ENCODE measurements at places on chromosomes 6 and 20.

- no peak for DNase-seq
Measured at GRCh38 chr20:40607927-40608326, 81.1 kb downstream of the MAFB start.

DNA sequence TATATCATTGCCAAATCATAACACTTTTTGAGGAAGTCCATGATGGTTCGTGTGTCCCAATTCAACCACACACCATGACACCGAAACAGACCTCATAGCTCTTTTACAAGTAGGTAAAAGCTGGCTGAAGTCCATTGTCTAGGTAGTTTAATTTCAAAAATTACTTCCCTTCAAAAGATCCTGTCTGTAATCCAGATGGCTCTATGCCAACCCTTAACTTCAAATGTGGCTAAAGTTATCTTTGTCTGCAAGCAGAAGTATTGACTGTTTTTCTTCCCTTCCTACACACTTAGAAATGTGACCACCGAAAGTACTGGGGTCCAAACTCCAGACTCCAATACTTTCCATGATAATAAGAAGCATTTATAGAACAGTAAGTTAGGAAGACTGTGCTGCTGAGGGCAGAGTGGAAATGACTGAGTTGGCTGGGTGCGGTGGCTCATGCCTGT lies 8.3 kb upstream of the TIAM2 start:
- DNase-seq, result no peak

GRCh38 chr20:33917831-33918525 lies 75.7 kb upstream of the RALY start:
- DNase-seq, result no peak

- DNase-seq, result no peak
Measured at GRCh38 chr6:39818695-39819094, 26.5 kb downstream of the DAAM2 start.

DNA sequence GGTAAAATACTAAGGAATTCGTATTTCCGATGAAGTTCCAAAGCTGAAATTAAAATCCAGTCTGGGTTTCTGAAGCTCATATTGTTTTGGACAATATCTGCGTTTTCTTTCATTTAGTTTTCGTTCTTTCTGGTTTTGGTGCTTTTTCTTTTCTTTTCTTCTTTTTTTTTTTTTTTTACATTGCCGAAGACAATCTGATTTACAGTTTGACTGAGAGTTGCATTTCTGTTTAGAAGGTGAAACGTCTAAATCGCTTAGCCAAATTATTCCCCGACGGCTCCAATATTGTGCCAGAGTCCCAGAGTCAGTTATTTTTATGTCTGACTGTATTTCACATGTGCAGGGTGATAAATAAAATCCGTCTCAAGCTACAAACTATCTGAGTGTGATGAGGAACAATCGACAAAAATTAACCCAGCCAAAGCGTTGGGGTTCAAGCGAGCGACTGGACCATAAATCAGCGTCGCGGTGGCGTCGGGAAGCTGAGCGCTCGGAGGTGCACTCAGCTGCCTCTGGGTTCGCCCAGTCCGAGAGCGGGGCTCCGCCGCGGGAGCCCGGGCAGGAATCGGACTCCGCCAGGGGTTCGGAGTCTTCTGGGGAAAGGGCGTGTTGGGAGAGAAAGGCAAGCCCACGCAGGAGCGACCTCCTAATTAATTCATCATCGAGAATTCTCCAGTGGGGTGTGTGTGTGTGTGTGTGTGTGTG lies 8.2 kb upstream of the TBX18 start:
- peak; percentile 58 for DNase-seq

GRCh38 chr20:63265891-63266515 lies 6.6 kb upstream of the ARFGAP1 start:
- DNase-seq, result no peak

GRCh38 chr6:160349020-160349441 lies 853 bp downstream of the SLC22A3 start:
- no peak for DNase-seq

DNA sequence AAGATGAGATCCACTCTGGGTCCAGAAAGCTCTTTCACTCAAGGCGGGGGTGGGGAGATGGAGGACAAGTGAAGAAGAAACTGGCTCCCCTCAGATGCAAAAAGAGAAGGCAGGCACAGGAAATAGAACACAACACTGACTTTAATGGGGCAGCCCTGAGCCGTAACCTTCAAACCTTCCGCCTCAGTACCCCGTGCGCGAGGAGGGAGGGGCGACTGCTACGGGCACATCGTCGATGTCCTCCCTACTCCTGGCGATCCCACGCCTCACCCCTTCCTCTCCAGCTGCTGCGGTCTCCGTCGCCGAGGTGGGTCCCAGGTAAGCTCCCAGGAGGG lies 3.9 kb downstream of the SPEF1 start:
- no peak for DNase-seq

DNA sequence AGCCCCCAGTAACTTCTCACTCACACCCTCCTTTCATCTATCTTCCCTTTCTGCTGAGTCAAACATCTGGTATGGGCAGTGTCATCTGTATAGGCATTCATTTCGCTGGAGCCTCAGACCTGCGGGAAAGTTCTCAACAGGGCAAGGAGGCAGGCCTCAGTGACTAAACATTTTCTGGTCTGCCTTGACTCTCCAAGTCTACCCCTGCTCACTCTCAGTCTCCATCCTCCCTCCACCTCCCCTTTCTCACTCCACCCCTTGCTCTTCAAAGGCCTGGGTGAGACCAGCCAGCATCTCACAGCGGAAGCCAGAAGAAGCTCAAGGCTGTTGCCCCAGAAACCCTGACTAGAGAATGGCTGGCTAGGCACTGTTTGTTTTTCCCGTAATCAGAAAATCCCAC lies 105.0 kb upstream of the BEND6 start:
- no peak for DNase-seq

DNA sequence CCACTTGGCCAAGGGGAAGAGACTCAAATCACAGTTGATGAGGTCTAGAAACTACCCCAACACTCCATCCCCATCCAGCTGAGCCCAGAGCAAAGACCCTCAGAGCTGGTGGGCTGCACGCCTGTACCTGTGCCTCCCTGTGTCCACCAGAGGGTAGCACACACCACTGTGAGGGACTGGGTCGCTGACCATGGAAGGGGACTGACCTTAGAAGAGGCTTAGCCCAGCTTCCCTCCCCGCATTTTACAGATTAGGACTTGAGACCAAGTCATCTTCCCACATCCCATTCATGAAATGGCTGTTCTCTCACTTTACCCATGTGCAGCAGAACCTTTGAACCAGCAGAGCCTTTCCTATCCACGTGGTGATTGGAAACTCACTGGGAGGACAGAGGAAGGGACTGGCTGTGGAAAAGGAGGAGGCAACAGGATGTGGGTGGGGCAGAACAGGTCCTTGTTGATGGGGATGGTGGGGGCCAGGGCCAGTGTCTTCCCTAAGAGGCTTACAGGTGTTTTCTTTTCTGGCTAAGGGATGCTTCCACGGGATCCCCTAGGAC lies 44.3 kb downstream of the CPXM1 start:
- DNase-seq, result peak; percentile 55

GRCh38 chr6:31128093-31128676 lies 7.9 kb upstream of the CDSN start:
- peak; percentile 36 for DNase-seq

Data from SHP77 (cell line).